ENCODE measurements at places on chromosomes 5 and 9.
A peak's percentile ranks its signal among the peaks of the same experiment; 100 is the strongest.

DNA sequence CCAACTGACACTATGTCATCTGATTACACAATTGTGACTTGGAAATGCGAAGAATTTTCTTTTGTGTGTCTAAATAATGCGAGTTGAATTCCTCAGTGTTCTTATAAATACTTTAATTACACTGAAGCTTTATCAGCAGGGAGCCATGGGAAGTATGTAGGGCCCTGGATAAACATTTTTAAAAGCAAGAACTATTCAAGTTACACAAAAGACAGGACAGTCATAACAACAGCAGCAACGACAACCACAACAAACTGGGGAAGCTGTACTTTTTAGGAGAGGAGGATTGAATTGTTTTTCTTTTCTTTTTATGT is 250.3 kb upstream of the ZNF608 start:
- no peak for DNase-seq

GRCh38 chr9:117325110-117325731 is 89.6 kb downstream of the ASTN2 start:
- no peak for DNase-seq

DNA sequence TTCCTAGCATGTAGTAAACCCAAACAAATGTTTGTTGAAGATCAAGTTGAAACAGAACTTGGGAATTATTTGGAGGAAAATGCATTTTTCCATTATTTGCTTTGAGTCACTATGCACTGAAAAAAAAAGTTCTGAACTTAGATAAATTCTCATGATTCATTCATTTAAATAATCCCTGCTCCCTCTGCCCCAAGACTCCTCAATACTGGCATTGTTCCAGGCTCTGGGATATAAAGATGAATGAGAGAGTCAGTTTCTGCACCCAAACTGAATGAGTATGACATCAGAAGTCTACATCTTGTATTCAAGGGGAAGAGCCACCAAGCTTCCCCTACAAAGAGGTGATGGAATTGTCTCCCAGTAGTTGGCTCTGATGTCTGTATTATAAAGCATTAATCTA is 123.9 kb downstream of the SEC61B start:
- DNase-seq = peak; percentile 7

DNA sequence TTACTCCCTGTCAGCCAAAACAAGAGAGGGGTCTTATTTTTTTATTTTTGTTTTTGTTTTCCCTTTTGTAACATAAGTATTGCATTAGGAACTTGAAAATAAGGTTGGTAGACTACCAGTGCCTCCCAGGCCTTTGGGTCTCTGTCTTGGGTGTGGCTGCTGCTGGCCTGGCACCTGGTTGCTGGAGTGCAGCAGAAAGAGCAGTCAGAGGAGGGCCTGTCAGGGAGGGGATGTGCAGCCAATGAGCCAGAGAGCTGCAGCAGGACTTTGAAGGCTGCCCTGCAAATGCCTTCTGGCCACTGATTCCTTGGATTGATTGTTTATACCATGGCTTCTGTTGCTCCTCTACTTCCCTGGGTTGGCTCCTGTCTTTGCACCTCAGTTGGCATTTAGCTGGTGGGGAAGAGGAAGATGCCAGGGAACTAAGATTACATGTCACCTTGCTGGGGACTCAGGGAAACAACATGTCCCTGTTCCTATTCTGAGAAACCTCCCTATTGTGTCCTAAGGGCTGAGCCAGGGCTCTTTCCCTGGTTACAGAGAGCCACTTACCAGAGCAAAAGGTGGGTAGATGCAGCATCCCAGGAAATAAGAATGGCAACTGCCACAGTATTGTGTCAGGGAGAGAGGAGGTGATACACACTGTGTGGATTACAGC is 66.6 kb downstream of the ANGPTL2 start:
- no peak for DNase-seq

GRCh38 chr5:124651663-124652513 is 94.6 kb downstream of the ZNF608 start:
- peak; percentile 57 for DNase-seq

DNA sequence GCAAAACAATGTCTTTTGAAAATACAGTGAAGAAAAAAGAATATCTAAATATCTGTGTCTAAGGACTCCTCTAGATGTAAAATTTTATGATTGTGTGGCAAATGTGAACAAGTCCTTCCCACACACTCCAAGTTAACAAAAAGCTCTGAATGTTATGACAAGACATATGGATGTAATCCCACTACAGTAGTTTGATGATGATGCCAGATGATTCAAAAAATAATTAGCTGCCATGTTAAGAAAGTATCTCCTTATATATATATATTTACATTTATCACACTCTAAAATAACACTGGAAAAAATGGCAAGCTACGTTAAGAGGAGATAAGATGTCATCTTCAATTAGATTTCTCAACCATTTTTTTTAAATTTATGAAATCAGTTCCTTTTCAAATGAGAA is 178.5 kb downstream of the NFIB start:
- no peak for DNase-seq

DNA sequence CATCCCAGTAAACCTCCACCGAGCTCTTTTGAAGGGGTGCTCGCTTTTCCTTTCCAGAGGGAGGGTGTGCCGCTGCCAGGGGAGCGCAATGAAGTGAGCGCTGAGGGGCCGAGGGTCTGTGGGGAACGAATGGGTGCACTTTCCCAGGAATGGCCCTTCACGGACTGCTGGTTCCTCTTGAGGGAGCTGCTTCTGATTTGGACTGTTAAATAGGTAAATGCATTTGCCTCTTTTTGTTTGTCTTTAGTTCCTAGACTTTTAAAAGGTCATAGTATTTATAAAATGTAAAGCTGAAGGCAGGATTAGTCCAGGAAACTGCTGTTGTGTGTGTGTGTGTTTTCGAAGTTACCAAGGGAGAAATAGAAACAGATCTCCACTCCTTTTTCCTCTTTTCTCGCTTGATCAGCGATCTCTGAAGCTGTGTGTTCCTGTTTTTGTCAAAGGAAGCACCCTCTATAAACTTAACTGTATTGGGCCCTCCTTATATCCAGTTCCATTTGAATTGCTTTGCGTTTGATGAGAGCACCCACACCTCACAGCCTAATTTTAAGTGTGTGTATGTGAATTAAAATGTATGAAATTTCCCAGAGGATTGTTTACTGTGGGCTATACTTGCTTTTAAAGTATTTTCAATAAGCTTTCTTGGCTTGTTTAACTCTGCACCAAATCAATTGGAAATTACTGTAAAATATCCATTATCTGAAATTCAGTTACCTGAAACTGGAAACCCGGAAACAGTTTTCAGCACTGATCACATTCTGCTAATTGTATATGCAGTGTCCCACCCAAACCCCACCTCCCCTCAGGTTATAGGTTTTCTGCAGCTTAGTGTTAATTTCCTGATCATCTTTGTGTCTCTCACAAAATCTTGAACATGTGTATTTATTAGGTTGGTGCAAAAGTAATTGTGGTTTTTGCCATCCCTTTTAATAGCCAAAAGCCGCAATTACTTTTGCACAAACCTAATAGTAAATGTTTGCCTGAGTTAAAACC is 966 bp downstream of the SNX2 start:
- DNase-seq = peak; percentile 9

DNA sequence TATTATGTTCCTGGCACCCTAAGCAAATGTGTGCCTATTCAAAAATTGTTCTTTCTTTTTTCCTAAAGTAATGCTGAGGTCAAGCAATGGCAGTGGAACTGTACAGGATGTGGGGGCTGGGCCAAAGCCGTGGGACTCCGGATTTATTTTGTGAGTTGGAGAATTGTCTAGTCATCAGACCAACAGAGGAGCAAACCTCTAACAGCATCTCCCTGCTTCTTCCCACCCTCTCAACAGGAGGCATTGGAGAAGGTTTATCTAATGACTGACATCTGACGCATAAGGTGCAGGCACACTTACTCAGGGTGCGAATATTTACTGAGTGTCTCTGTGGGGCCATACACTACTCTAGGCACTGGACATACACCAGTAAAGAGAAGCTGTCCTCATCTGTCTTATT is 38.6 kb downstream of the MARCHF11 start:
- no peak for DNase-seq

GRCh38 chr5:15959370-15960164 is 220.0 kb downstream of the MARCHF11 start:
- DNase-seq = no peak

DNA sequence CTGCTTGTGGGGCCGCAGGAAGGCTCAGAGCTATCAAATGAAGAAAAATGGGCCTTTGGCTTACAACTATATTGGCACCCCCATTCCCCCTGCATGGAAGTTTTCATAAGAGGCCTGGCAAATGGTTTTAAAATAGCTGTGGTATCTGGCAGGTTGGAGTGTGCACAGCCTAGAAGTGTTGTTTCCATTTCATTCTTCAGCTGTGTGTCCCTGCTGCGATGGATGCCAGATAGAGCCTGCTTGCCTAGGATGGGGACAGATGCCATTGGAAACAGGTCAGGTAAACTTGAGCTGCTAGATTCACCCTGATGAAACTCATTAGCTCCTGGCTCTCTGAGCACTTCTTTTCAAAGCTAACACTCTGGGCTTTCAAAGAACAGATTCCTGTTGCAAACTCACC is 183.3 kb downstream of the IRX1 start:
- no peak for DNase-seq

DNA sequence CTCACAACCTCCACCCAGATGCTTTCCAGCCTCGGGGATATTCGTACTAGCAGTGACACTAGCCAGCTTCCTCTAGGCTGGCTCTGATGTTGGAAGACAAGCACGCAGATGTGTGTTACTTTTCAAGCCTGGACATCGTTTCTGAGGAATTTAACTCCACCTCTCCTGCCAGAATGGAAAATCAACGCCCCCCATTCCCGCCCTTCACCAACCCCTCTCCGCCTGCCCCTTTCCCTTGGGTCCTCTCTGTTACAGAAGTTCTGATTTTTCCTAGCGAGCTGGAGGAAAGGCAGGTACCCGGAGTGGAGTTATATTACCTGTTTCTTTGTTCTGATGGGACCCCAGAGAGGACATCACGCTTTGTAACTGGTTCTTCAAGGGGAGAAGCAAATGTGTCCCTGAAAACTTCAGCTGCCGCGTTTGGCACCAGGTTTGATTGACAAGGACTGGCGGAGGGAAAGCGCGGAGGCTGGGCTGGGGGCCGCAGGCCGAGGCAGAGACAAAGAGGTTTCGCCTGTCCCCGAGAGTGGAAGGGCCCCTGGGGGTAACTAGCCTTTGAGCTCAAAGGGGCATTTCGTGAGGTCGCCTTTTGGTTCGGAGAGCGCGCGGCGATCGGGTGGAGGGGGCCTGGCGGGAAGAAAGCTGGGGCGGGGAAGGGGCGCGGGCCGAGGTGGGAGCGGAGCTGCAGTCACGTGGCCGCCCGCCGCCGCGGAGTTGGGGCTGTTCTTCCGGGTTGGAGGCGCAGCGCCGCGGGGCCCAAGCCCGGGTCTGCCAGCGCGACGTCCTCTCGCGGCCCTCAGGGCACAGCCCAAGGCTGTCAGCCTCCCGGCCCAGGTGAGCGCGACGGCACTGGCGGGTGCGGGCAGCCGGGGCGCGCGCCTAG is at the start of gene NNT:
NNT (plus strand) TSS at position 720 of the 883 bp plus-strand sequence. CDS start 6,016 bp downstream, outside the sequence.
- peak; percentile 82 for DNase-seq

DNA sequence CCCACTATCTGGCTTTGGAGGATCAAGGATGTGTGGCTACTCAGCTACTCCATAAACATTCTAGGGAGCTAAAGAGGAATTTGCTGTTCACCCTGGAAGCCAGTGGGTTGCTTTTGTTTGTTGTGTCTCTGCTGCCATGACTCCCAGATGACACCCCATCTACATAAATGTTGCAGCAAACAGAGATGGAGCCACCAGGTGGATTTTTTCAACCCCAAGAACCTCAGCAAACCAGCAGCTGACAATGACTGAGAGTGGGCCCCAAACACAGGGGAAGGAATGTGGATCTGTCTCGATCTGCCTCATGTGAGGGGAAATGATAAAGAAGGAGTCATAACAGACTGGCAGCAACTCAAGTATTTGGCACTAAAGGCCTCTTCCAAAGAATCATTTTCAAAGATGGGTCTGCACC is 132.7 kb upstream of the TNC start:
- DNase-seq = no peak

DNA sequence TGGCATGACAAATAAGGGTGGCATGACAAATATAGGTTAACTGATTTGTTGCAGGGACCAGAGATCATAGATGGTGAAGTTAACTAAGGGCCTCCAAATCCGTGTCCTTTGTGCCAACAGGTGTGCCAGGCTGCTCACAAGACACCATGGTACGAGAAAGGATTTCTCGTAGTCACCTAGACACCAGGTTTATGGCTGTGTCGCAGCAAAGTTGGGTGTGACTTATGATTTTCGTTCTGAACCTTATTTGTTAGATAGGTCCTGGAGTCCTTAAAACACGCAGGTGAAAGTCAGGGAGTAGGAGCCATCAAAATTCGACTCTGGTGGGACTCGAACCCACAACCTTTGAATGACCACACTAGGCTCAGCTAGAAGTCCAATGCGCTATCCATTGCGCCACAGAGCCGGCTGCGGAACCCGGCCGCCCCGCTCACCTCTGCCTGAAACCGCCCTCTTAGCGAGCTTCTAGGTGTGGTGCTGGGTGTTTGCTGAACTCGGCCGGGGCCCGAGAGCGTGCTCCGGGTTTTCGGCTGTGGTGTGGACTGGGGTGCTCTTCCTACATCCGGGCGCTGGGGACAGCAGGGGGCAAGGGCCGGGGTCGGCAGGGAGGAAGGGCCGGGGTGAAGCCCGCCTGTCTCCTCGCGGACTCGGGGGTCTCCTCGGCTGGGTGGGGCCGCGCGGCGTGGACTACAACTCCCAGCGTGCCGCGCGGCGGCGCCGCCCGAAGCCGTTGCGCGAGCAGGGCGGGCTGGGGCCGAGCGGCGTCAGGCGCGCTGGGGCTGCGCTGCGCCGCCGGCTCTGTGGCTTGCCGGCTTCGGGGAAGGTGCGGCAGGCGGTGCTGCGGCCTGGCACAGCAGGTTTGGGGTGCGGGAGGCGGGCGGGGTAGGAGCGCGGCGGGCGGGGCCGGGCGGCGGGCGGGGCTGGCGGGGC is at the start of gene SLC27A4:
SLC27A4 (plus strand) TSS at position 767 of the 930 bp plus-strand sequence. CDS start 2,606 bp downstream, outside the sequence.
- no peak for DNase-seq

Data from NCI-H446 (cell line).